ENCODE measurements at places on chromosomes 7 and 10.

- DNase-seq = no peak
Observed at GRCh38 chr10:13613519-13613918, 26.8 kb downstream of the PRPF18 start.

DNA sequence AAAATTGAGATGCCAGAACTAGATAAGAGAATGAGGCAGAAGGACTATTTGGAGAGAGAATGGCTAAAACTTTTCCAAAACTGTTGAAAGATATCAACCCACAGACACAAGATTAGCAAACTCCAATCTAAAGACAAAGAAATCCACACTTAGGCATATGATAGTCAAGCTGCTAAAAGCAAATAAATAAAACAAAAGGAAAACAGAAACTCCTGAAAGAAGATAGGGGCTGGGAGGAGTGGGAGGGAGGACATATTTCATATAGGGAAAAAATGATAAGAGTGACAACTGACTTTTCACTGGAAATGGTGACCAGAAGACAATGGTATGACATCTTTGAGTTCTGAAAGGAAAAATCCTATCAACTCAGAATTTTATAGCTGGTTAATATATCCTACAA, 105.4 kb upstream of the ADO start:
- no peak for DNase-seq

- no peak for DNase-seq
Observed at GRCh38 chr7:88111140-88111743, 108.6 kb downstream of the SRI start.

DNA sequence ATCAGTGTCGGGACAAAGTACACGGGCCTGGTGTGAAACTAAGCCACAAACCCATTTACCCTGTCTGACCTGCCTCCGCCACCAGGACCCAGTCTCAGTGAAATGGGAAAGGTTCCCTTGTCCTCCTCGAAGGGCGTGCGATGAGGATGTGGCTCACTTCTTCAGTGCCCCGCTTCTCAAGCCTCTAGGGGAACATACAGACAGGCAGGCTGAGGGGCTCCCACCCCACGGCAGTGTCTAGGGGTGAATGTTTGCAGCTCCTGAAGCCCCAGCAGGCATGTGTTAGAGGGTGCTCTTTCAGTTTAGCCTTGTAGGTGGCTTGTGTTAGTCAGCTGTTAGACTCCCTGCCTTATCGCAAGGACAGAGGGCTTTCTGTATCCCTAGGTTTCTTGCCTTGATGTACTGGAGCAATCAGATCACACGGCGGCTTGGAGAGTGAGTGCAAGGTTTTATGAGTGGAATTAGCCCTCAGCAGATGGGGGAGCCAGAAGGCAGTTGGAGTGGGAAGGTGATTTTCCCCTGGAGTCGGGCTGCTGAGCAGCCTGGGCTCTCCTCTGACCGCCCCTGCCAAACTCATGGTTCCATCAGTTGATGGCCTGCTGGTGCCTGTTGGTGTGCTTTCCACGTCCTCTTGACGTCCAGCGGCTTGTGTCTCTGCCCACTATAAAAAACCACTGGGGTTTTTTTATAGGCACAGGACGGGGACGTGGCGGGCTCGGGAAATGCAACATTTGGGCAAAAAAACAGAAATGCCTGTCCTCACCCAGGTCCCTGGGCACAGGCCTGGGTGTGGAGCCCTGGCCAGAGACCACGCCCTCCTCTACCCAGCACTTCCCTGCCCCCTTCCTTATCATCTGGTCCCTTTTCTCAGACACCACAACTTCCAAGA, 759 bp downstream of the NUDT1 start:
- DNase-seq = no peak

DNA sequence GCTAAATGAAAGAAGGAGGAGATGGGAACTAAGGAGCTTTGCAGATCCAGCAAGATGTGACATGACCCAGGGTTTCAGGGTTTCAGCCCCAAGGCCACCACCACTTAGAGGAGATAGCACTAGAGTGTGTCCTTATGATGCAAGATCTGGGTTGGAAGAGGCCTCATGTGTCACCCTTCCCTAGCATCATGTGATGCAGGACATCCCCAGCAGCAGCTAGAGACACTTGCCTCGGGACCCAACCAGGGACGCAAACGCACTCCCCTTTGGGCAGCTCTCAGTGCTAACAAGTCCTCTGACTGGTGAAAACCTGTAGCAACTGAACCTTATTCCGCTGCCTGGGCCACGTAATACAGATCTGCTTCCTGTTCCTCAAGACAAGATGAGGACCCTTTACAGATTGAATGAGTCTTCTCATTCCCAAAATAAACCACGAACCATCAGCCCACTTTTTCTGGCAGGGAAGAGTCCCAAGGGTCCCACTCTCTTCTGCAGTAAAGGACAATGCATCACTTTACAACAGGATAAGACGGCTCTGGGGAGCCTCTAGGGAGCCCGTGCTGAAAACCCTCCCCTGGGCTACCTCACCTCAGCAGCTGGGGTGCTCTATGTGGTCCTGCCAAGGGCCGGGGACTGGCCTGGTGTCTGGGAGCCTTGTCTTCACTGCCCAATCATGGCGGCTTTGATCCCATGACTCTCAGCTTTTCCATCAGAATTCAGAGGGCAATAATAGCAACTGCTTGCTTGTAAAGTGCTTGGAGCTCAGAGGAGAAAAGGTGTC, 44.8 kb upstream of the GDF10 start:
- DNase-seq = no peak

- no peak for DNase-seq
Observed at GRCh38 chr10:12237265-12238220, 41.6 kb downstream of the CDC123 start.

GRCh38 chr7:11341285-11341944, 367.7 kb downstream of the PHF14 start:
- no peak for DNase-seq

DNA sequence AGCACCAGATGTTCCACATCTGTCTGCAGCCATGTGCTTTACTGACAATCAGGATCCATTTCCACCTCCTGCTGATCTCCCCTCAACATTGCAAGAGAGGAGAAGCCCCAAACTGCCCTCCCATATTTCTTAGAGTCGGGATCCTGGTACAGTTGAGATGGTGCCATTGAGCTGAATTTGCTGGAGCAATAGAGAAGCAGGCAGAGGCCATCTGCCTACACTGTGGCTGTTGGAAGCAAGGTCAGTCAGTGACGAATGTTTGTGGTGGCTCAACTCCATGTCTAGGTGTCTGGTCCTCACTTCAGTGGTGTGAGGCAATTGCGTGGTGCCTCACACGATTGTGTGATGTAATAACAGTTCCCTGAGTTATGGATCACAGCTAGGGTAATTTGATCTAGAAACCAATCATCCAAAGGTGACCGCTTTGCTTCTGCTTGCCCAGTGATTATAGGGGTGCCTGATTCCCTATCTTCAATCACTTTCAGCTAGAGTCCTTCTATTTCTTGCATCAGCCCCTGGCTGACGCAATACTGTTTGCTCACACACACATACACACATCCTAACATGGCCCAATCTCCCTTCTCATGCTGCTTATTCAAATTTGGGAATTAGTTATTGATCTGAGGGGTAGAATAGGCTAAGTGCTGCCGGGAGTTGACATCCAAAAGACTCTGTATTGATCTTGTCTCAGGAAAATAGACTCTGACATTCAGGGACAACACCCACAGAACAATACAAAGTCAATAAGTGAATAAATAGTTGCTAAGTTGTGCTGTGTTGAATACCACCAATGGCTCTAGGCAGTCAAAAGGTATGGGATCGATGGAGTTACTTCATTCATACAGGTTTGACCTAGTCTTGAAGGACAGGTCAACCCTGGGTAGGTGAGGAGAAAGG, 46.1 kb upstream of the SLC35B4 start:
- no peak for DNase-seq

- DNase-seq = no peak
Observed at GRCh38 chr10:6242089-6242488, 39.4 kb downstream of the PFKFB3 start.

DNA sequence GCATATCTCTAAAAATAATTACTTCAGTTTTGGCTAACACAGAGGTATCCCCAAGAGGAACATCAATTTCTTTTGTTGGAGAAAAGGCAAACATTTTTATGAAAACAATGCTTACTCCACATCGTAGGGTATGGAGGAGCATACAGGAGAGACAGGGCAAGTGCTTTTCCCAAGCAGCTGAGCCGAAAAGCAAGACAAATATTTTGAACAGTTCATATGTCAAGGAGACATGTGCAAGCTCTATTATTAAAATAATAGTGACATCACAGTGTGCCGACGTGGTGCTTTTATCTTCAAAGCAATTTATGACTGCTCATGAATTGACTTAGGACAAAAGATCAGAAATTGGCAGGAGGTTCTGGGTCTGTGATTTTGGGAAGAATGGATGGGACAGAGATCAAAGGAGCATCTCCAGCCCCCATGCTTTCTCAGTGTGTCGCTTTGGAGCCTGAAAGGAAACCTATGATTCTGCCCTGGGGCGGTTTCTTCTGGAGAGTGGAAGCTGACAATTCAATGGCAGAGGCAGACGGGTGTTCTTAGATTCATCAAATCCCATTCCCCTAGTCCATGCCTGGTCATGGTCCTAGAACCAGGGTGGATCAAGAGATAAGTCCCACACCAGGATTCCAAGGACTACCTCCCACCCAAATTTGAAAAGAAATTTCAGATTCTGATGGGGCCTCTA, 97.1 kb downstream of the JCAD start:
- DNase-seq = no peak

GRCh38 chr7:88586219-88586618, 173.3 kb upstream of the ZNF804B start:
- no peak for DNase-seq

DNA sequence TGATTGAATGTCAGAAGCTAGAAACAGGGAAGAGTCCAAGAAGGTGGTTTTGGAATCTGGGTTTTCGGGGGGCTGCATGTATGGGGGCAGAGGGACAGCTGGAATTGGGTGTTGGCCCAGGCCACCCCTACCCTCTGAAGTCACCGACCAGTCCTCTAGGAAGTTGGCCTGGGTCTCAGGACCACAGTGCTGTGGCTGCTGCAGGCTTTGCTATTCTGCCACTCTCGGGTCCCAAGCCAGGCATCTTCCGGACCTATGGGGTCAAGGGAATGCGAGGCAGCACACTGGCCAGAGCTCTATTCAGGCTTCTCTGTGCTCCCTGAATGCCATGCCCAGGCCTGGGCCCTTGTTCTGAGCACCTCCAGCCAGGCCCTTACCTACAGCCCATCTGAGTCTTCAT, 13.2 kb downstream of the FGF8 start:
- DNase-seq = no peak

GRCh38 chr10:68075550-68076004, 494 bp upstream of the HERC4 start:
- DNase-seq = no peak

DNA sequence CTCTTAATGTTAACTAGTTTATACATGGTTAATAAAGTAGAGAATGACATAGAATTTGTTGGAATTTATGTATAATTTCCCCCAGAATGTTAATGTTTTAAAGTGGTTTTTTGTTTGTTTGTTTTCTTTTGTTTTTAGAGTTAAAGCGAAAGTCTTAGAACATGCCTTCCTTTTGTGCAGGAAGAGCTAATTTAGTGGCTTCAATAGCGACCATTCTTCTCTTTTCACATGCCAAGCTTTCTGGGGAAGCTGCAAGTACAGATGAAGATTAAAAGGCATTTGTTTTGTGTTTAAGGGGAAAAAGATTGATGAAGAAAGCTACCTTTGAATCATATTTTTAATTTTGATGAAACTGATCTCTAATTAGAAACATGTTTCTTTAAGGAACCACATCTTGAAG, 256.3 kb upstream of the CSTF2T start:
- no peak for DNase-seq

DNA sequence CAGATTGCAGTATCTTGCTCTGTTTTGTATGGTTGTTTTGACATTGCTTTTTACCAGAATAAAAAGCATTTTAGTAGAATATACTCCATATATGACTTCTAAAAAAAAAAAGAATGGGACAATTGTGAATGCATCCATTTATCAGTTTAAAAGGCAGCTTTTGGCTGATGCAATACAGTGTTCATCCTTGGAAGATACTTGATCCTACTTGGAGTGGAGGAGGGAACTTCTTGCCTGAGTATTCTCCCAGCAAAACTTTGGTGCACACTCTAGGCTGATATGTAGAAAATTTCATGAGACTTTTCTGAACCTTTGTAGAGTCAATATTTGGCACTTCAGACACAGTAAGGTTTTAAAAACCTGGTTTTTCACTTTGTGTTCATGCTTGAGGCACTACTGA, 40.2 kb downstream of the WDR11 start:
- DNase-seq = no peak

- DNase-seq = no peak
Observed at GRCh38 chr10:51709324-51709972, 10.1 kb upstream of the CSTF2T start.

- DNase-seq = no peak
Observed at GRCh38 chr10:3271354-3272115, 99.0 kb upstream of the PITRM1 start.

DNA sequence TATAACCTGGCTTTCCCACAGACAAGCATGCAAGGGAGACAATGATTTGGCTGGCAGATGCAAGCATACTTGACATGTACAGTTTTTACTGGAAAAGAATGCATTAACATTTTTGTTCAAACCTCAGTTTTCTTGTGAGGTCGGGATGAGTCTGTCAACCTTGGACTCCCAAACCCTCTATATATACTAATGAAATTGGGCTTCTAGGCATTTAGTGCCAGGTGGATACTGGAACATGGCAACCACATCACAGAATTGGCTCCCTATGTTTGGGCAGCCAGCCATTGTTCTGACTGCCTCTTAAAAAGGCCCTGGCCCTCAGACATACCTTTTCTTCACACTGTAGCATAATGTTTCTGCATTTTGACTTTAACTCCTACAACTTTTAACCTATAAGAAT, 39.1 kb downstream of the CDK6 start:
- DNase-seq = no peak

DNA sequence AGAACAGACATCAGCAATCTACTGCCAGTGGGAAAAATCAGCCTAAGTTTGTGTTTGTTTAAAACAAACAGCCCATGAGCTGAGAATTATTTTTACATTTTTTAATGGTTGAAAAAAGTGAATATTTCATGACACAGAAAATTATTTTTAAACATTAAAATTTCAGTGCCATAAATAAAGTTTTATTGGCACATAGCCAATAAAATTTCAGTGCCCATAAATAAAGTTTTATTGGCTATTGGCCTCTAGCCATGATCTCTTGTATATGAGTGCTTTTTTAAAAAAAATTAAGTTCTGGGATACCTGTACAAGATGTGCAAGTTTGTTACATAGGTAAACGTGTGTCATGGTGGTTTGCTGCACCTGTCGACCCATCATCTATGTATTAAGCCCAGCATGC, 305.9 kb downstream of the HPSE2 start:
- no peak for DNase-seq

DNA sequence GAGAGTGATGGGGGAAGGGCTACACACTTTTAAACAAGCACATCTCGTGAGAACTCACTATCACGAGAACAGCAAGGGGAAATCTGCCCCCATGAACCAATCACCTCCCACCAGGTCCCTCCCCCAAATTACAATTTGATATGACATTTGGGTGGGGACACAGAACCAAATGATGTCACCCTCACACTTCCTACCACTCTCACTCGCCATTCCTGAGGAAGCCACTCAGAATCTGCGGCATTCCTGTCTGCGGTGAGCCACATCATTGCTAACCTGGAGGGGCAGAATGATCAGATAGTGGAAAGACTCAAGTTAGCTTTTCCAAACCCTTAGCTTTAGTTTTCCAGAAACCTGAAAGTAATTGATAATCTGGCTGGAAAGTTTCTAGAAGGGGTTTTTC, 66.9 kb downstream of the MYO3A start:
- no peak for DNase-seq

Data from omental fat pad (tissue), 4 donors.